ENCODE measurements at places on chromosomes 6 and 20. TPM values are rescaled to one million over a fixed set of nuclear protein-coding genes. Genes with fewer than 3 reads are reported as not detected.

BMP5 gene
- not detected for total RNA-seq

DNA sequence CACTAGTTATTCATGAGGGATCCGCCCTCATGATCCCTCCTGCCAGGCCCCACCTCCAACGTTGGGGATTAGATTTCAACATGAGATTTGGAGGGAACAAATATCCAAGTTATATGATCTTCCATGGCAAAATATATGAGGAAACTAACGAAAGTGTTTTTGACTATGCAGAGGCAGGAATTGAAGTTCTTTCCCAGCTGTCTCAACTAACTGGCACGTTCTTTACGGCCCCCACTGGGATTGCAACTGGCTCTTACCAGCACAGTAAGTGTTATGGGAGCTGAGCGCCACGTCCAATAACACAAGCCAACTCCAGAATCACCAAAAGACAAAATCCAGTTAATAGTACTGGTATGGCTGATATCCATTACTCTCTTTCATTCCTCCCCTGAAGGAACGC lies 66.6 kb downstream of the ECT2L start:
- H3K4me1 ChIP-seq = no peaks in the 10 kb centered on the region
- no peak overlapping the region for H3K4me3 ChIP-seq
- H3K36me3 ChIP-seq = no peaks in the 10 kb centered on the region
- no peak overlapping the region for H3K27ac ChIP-seq
- no peak for DNase-seq
- peaks cover 13% of the 10 kb centered on the region for H3K27me3 ChIP-seq

DNA sequence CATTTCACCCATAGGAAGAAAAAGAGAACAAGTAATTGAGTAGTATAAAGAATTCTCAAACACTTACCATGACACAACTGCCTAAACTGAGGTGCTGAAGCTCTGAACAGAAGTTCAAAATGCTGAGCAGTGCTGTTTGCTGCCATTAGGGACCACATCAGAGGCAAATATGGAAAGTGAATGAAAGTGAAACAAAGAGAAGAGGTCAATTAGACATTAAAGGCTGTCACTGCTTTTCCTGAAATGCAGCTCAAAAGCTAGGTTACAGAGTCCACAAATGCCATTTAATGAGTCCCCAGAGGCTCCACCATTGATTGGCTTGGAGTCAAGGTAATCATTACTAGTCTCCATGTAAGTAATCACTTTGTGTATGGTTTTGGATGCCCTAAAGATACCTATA lies 46.1 kb downstream of the POU3F2 start:
- peaks cover 33% of the 10 kb centered on the region for H3K36me3 ChIP-seq
- no peaks in the 10 kb centered on the region for H3K27me3 ChIP-seq
- H3K27ac ChIP-seq = no peak overlapping the region
- H3K4me3 ChIP-seq = no peak overlapping the region
- peaks cover 8% of the 10 kb centered on the region for H3K4me1 ChIP-seq

DNA sequence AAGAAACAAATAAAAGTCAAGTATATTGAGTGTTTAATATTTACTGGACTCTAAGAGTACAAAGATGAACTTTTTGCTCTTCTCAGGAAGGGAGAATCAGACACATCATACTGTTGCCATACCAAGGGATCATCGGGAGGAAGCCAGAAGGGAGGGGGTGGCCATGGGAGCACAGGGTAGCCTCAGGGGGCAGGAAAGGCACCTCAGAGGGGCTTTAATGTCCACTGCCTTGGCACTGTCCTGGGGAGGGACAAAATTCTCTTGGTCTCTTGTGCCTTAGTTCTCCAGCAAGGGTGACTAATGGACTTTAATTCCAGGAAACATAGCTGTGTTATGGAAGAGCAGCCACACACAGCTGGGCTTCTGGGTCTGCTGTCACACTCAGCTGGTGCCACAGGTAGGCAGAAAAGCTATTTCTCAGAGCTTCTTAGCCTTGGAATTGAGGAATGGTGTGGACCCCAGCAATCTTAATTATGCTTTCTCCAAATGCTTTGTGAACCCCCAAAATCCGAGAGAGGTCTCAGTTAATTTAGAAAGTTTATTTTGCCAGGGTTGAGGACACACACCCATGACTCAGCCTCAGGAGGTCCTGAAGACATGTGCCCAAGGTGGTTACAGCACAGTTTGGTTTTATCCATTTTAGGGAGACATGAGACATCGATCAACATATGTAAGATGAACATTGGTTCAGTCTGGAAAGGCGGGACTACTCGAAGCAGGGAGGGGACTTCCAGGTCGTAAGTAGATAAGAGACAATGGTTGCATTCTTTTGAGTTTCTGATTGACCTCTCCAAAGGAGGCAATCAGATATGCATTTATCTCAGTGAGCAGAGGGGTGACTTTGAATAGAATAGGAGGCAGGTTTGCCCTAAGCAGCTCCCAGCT lies 53.2 kb downstream of the MRAP2 start:
- H3K36me3 ChIP-seq = no peaks in the 10 kb centered on the region
- peaks cover 11% of the 10 kb centered on the region for H3K27me3 ChIP-seq
- H3K27ac ChIP-seq = no peak overlapping the region
- DNase-seq = no peak
- H3K4me1 ChIP-seq = no peaks in the 10 kb centered on the region
- no peak overlapping the region for H3K4me3 ChIP-seq

Data from activated naive CD4-positive, alpha-beta T cell treated with anti-CD3 and anti-CD28 coated beads for 36 hours (primary cell).